ENCODE measurements at places on chromosomes 3 and 15. TPM values are rescaled to one million over a fixed set of nuclear protein-coding genes. Genes with fewer than 3 reads are reported as not detected.

The THSD4 gene
- total RNA-seq, result 31.6 TPM

The TMEM266 gene
- total RNA-seq, result not detected

The ISL2 gene
- total RNA-seq, result 0.48 TPM

The PXK gene
- total RNA-seq, result 15.1 TPM

The CCDC50 gene
- 88.8 TPM for total RNA-seq

The INKA1 gene
- 16.7 TPM for total RNA-seq

The SAMMSON gene
- total RNA-seq, result not detected

The IL16 gene
- 69.2 TPM for total RNA-seq

The FRMD5 gene
- 0.37 TPM for total RNA-seq

The CTXN2 gene
- total RNA-seq, result not detected

The LSAMP gene
- 2.5 TPM for total RNA-seq

The MYRIP gene
- total RNA-seq, result 3.5 TPM

The HSPBAP1 gene
- total RNA-seq, result 8.8 TPM

The GNAT1 gene
- total RNA-seq, result not detected

The NME9 gene
- total RNA-seq, result not detected

The CD200R1 gene
- total RNA-seq, result not detected

The DGKG gene
- 2.6 TPM for total RNA-seq

The HAUS2 gene
- total RNA-seq, result 6.4 TPM

The SAXO2 gene
- total RNA-seq, result 0.29 TPM

The HRG gene
- total RNA-seq, result not detected

The ADAMTS7 gene
- total RNA-seq, result 2.0 TPM

The RNF7 gene
- total RNA-seq, result 70.0 TPM

The EHD4 gene
- total RNA-seq, result 32.4 TPM

The EPHB1 gene
- 3.1 TPM for total RNA-seq

The ACKR4 gene
- total RNA-seq, result 2.0 TPM

The GAP43 gene
- total RNA-seq, result not detected

The MCTP2 gene
- total RNA-seq, result 5.9 TPM

The CAPN3 gene
- 12.8 TPM for total RNA-seq

The KLHL40 gene
- not detected for total RNA-seq

The SLC12A1 gene
- total RNA-seq, result not detected

The SERP1 gene
- 151 TPM for total RNA-seq

The TM4SF4 gene
- not detected for total RNA-seq

The CCDC174 gene
- 20.9 TPM for total RNA-seq

The PATL2 gene
- total RNA-seq, result 0.28 TPM

The CCDC191 gene
- total RNA-seq, result 9.7 TPM

The KCTD6 gene
- total RNA-seq, result 21.4 TPM

The CD200 gene
- 31.8 TPM for total RNA-seq

The OXTR gene
- total RNA-seq, result 0.27 TPM

The RARRES1 gene
- total RNA-seq, result 40.5 TPM

The ILDR1 gene
- total RNA-seq, result 1.9 TPM

The SI gene
- not detected for total RNA-seq

The DUOX1 gene
- not detected for total RNA-seq

The IMPG2 gene
- 0.70 TPM for total RNA-seq

The CCR8 gene
- not detected for total RNA-seq

The LARP6 gene
- 33.7 TPM for total RNA-seq

The FBN1 gene
- total RNA-seq, result 76.3 TPM

The TKT gene
- 74.5 TPM for total RNA-seq

The UBE2E1 gene
- total RNA-seq, result 67.9 TPM

The P3H2 gene
- total RNA-seq, result 441 TPM

The TCF12 gene
- 109 TPM for total RNA-seq

The C3orf20 gene
- not detected for total RNA-seq
